Heart right ventricle (tissue), 16 donors: ENCODE measurements at places on chromosomes 7 and 10.

GRCh38 chr10:127310430-127310829 lies 114.0 kb upstream of the INSYN2A start:
- no peak for DNase-seq

DNA sequence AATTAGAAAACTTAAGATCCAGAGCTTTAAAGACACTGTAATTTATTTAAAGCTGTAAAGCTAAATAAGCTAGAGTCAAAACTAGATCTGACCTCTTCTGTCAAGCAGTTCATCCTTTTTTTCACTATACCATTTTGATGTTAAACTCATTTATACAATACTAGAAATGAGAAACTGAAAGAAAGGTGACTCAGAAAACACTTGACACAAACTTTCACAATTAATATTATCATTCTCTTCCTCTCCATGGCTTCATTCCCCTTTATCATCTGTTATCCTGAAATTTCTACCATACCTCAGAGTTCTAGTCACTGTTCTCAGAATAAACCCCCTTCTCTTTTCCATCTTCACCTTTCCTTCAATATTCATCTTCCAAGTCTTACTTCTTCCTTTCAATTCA lies 1.3 kb downstream of the FIGNL1 start:
- DNase-seq = no peak

DNA sequence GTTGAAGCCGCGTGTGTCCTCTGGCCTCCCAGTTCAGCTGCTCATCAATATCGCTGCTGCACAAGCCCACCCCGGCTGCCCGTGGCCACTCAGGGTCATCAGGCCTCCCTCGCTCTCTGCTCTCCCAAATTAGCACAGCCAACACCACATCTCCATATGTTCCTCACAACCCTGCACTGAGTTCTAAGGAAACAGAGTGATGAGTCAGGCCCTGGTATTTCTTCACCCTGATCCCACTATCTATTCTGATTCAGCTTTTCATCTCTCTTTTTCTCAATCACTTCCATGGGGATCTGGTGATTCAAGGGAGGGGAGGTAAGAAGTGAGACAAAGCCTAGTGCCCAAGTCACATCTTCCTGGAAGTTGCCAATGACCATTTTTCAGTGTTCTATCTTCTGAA lies 23.8 kb downstream of the CYTH3 start:
- no peak for DNase-seq

DNA sequence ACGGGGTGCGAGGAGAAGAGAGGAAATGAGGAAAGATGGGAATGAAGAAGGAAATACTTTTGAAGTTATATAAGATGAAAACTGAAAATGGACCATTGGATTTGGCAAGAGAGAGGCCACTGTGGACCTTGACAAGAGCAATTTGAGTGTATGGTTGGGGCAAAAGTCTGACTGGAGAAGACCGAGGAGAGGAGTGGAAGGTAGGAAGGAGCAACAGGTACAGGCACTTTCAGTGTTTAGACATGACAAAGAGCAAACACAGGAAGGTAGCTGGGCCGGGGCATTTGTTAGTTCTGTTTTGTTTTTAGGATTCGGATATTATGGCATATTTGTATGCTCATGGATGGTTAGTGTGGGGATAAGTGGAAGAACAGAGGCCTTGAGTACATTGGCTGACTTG lies 99.4 kb downstream of the TAF3 start:
- no peak for DNase-seq

DNA sequence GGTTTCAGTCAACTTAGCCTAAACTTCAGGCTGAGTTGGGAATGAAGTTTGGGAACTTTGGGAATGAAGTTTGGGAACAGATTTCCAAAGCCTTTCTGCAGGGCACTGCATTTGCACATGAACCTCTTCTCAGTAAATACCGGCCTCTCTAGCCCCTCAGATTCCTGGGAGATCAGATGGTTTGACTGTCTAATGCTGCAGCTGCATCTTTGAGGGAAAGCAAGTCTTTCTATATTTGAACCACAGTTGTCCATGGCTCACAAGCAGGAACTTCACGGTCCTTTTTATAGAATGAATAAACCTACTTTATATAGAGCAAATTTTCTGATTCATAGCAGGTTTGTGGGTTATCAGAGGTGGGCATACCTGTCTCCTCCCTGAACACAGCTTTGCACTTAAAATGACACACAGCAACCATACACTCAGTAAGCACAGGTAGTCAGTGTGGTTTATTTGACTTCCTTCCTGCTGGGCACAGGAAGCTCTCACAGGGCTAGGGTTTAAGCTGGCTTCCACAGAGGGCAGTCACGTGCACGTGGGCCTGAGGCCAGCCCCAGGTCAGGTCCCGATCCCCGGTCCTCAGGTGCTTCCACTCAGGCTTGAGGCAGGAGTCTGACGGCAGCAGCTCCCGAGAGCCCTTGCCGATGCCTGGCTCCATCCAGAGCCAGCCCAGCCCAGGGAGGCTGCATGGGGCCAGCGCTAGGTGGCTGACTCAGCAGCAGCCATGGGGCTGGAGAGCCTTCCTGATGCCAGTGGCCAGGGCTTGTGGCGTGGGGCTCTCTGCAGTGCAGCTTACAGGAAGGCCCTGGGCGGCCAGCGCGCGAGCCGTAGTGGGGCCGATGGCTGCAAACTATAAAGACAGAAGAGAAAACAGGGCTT lies 12.8 kb upstream of the MMP21 start:
- DNase-seq = no peak

DNA sequence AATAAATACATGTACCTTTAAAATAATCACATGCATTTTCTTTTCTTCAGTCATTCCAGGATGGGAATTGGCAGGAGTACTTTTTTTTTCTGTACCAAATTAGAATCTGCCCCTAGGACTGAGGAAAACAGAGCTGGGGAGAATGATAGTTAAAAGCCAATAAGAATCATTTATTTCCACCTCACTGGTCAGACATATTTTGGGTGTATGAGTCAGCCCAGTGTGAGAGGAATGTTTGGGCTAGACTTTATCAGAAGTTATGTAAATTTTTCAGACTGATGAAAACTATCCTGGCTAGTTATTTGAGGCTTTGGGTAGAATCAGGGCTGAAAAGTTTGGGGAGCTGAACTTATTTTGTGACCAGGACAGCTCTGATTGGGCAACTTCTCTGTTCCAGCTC lies 303.1 kb upstream of the NPSR1 start:
- no peak for DNase-seq

DNA sequence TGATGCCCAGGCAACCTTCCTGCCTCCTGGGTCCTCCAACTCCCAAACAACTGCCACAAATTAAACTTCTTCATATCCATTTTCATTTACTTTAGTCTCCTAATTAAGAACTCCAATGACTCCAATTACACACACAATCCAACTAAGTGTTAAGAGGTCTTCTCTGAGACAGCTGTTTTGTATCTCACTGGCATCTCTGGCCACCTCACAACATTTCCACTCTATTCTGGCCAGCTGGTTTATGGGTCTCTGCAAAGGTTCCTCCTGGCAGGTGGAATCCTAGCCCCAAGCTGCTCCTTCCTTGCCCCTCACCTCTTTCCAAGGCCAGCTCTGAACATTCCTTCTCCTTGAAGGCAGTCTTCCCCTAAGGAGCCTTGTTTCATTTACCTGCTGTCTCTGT lies 123.1 kb upstream of the HPS1 start:
- DNase-seq = no peak

DNA sequence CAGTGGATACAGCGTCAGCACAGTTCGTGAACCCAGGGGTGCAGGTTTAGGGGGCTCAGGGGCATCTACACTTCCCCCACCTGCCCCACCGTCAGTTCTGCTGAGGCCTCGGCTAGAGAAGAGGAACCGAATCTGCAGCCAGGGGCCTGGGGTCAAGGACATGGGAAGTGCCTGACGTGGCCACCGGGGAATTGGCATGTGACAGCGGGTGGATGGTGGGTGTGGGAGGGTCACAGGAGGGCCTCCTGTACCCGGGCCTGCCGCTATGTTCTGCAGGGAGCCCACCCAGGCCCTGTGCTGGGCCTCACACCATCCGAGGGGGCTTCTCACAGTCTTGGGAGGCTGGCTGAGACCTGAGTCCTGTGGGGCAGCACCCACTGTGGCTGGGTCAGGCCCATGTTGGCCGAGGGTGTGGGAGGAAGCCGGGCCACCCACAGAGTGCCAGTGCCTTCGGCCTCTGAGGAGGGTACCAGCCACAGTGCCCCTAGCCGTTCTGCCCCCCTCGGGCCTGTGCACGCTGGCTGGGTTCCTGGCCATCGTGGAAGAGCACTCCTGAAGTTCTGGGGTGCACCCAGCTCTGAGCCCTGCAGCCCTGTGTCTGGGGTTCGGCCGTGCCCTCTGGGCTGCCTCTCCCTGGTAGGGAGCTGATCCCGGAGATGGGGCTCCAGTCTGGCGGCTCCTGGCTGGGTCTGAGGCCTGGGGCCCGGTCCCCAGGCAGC lies 5.9 kb downstream of the TTYH3 start:
- peak; percentile 65 for DNase-seq

DNA sequence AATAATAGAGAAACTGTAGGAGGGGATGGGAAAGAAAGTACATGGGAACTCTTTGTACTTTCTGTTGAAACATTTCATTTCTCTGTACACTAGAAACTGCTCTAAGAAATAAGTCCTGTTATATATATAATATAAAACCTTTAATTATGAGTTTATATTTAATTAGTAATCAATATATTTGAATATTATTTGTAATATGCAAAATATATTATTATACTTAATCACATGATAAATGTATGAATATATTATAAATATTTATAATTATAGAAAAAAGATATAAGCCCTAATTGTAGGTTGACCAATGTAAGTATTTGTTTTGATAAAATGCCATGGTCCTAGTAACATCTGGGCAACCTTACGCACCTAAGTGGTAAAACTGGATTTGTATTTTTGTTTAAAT lies 51.0 kb downstream of the GNAT3 start:
- DNase-seq = no peak

DNA sequence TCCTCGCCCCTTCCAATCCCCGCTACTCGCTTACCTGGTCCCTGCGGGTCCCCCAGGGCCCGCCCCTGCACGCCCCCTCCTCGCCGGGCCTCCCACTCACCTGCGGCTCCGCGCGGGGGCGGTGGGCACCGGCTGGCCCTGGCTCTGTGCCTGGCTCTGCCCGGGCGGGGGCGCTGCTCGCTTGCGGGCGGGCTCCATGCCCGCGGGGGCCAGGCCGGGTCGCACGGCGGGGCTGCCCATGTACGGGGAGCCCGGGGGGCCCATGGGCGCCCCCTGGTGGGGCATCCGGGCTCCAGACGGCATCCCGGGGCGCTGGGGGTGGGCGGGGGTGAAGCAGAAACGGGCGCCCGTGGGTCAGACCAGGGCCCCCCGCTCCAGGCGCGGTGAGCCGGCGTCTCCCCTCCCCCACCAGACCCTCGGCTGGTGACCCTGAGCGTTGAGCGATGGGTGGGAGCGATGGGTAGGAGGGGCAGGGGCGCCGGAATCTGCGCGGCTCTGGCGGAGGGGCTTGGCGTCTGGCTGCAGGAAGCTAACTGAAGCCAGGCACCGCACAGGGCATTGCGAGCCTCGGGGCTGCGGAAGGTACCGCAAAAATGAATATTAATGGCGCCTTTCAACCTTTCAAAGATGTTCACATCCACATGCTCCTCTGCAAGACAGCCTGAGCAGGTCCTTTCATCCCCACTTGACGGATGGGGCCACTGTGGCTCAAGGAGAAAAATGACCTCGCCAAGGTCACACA lies 3.0 kb downstream of the SMARCD3 start:
- peak; percentile 53 for DNase-seq

- no peak for DNase-seq
Observed at GRCh38 chr10:9211228-9211627, 1156.7 kb downstream of the GATA3 start.
